ENCODE measurements at places on chromosomes 7 and 10. TPM values are rescaled to one million over a fixed set of nuclear protein-coding genes. Genes with fewer than 3 reads are reported as not detected.

DNA sequence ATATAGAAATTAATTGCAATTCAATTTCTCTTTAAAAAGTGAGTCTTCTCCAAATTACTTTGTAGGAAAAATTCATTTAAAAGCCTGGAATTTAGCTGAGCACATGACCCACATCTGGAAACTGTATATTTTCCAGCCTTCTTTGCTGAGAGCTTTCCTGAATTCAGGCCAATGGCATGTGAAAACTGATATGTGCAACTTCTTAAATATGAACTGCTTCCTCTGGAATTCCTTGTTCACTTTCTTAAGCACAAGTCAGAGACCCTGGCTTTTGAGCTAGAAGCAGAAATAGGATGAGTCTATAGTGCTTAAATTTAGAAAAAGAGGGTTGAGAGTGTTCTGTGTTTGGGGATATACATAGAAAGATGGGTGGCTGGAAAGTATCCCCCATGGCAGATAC is 365.1 kb upstream of the MTPN start:
- DNase-seq, result no peak

SLC26A3 gene
- polyA plus RNA-seq, result 0.22 TPM

DNA sequence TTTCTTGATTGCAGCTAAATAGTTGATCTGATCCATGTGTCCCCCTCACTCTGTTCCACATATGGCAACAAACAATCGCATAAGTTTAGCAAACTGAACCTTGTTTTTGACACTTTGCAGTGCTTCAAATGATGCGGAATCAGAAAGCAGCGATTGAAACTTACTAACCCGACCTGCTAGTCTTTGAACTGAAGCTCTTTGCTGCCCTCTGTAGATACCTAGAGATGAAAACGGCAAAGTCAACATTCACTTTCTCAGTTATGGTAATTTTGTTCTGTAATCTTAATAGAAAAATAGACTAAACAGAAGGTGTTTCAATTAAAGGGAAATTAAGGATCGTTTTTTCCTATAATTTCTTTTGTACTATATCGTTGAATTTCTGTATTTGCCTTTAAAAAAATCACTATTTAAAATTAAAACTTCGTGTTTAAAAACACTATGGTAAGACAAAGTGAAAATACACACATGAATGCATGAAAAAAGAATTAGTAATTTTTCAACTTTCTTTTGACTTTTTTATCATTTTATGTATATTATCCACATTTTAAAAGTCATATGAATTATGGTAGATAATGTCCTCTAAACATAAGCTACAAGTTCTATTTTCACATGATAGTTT is 276.5 kb downstream of the MAGI2 start:
- DNase-seq, result peak; percentile 19

SPDYE5 gene
- polyA plus RNA-seq, result 5.0 TPM

GRCh38 chr10:125344573-125345171 is 184.3 kb upstream of the CTBP2 start:
- peak; percentile 18 for DNase-seq

DNA sequence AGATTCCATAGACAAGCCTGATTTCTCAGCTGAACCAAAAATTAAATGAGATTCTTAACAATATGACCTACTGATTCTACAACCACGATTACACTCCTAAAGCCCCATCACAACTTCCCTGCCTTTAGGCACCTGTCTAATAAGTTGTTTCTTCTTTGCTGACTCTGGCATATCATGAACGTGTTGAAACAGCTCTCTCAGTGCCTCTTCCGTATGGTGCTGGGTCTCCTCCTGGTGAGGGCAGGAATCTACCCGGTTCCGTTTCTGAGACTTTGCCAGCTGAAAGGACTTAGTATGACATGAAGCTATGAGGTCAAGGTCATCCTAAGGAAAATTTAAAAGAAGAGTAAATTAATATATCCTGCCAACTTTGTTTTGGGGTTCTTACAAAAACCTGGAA is 48.6 kb downstream of the ARHGAP19 start:
- no peak for DNase-seq
